ENCODE measurements at places on chromosomes 13 and 19.

GRCh38 chr19:55672418-55672817 lies 2.6 kb upstream of the EPN1 start:
- DNase-seq: no peak

GRCh38 chr13:73329355-73329754 lies 270.6 kb downstream of the KLF5 start:
- DNase-seq: no peak

DNA sequence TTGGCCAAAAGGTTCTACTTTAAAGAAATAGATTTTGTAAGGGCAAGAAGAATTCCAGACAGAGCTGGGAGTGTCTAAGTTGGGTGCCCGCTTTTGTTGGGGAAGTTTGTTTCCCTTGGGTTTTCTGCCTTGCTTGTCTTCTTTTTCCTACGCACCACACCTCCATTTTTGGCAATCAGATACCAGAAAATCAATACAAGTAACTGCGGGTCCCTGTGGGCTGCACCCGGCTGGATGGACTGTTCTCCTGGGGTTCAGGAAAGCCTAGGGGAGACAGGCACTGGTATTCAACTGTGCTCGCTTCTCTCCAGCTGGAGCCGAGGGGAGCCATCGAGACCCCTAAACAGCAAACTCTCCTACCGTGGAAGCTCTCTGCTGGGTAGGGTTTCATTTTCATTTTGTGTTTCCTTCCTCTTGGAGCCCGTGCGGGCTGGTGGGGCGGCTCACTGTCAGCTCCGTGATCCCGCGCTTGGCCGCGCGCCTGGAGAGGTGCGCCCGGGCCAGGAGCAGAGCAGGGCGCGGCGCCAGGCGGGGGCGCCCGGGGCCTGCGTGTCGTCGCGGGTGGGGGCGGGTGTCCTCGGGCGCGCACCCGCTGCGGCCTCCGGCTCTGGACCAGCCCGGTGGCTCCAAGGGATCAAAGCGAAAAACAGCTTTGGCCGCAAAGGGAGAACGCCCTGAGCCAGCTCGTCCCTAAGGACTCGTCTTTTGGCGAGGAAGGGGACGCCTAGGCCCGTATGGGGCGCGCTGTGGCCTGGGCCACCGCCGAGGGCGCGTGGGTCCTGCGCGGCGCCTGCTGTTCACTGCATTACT lies 347.2 kb downstream of the ZNF536 start:
- no peak for DNase-seq

DNA sequence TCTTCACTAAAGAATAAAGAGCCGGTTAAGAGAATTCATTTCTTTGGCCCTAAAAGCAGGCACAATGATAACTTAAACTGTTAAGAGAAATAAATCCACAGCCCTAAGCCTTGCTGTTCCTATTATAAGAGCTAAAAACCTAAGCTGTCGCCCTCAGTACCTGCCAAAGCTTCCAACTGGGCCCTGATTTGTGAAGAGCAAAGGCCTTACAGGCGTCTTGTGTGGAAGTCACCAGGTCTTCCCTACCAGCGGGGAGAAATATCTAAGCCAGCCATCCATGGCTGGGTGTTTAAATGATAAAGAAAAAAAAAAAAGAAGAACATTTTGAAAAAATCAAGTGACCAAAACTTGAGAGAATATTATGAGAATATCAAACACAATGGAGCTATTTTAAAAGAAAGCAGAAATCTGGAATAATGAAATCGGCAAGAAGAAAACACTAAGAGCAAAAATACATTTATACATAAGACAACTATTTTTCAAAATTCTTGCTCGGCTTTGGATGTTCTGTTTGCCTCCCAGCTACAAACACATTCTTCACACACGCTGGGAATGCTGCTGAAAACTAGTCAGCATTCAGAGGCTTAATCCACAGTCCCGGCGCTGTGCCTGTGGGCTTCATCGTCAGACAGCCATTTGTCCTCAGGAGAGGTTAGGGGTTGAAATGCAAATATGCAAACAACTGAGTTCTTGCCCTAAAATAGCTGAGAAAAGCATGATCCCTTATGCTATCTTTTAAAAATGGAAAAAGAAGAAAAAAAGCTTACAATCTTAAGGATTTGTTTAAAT lies 89.8 kb upstream of the LSM14A start:
- no peak for DNase-seq

DNA sequence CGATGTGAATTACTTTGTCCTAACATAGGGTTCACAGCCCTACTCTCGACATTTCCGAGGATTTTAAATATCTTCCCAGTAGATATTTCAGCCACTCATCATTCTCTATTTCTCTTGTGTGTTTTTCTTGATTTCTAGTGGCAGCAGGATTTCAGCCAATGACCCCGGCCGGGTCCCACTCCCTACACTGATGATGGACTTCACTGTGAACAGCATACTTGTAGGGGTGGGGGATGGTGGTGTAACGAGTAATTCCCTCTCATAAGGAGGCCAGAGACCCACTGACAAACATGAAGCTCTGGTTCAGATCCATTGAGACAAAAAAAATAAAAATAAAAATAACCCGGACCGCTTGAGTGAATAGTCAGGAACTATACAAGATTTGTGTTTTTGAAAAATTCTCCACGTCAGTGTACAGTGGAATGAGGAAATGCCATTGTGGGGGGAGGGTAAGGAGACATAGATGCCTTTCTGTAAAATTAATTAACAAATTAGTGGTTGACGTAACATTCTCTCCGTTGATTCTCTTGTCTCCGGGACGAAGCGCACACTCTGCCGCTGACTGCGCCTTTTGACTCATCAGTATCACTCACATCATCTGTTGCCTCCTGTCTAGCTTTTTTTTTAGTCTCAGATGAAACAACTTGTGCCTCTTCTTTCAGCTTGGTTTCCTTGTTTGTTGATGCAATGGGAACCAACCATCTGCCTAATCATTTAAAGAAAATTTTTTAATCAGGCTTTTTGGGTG lies 48.8 kb upstream of the IRS2 start:
- DNase-seq: no peak

- DNase-seq: no peak
Observed at GRCh38 chr19:40078377-40078776, 12.4 kb downstream of the ZNF780A start.

GRCh38 chr19:52171321-52172169 lies at the start of gene ZNF836:
ZNF836 (minus strand) TSS chr19:52171621; CDS start chr19:52168072, 3,549 bp downstream.
- peak; percentile 89 for DNase-seq

DNA sequence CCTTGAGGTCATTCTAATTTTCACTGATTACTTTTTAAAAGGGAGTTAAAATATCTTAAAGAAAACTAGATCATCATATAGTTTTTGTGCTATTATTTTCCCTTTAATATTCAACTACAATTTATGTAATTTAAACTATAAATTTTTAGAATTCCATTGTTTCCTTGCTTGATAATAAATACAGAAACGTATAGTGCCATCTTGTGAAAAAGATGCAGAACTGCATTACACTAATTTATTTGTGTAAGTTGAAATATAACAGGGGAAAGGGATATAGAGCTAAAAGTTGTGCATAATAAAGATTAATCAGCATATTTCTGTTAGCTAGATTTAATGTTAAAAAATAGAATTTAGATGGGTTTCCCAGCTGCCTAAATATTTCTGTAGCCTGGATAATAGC lies 61.5 kb upstream of the TDRD3 start:
- no peak for DNase-seq

GRCh38 chr13:74466020-74466419 lies 331.8 kb upstream of the KLF12 start:
- no peak for DNase-seq

DNA sequence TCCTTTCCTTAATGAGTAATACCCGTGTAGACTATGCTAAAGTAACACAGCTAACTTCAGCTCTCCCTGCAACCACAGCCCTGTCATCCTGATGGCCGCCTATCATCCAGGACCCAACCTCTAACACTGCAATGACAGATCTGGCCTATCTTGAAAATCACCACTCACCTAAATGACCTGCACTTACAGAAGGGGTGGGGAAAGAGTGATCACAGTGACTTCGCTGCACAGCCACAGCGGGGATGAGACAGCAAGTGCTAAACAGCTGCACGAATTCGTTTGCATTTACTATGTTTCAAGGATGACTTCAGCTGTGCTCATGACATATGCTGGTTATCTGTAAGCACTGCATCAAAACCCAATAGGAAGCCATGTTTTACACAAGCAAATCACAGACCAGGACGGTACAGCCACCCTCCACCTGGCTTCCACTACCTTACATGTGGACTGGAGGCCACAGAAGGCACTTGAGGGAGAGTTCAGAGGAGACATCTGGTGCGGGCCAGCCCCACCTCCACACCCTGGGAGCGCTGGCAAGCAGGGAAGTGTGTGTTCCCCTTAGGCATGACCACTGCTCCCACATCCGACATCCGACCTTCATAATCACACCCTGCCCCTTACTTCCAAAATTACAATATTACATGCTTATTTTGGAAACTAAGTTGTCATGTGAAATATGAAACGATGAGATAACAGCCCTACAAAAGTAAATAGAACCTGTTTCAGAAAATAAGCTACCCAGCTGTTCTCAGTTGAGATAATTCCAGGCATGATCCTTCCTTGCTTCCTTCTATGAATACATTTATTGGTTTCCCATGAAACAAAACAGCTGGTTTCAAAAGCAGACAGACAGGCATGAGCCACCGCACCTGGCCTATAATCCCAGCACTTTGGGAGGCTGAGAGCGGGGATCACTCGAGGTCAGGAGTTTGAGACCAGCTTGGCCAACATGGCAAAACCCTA lies 95.7 kb downstream of the STK24 start:
- DNase-seq: peak; percentile 68

- DNase-seq: no peak
Observed at GRCh38 chr13:83197316-83197715, 685.0 kb downstream of the SLITRK1 start.

GRCh38 chr19:1507192-1507660 lies 5.6 kb downstream of the ADAMTSL5 start:
- no peak for DNase-seq

DNA sequence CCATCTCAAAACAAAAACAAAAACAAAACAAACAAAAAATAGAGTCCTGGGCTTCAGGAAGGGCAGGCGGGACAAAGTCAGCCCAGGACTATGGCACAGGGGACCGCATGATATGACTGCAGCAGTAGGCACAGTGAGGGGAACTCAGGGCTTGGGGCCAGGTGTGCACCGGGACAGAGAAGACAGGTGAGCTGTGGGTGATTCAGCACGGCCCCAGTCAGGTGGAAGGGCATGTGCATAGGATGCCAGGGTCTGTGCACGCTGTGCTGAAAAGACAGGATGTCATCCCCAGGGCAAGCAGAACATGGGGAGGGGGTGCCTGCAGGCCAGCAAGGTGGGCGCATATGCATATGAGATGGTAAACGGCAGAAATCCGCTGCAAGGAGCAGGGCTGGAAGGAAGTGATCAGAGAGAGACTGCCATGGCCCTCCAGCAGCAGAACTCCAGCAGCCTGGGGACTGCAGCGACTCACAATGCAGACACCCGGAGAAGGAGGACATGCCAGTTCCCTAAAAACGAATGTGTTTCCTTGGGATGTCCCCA lies 15.0 kb downstream of the EPS15L1 start:
- no peak for DNase-seq

DNA sequence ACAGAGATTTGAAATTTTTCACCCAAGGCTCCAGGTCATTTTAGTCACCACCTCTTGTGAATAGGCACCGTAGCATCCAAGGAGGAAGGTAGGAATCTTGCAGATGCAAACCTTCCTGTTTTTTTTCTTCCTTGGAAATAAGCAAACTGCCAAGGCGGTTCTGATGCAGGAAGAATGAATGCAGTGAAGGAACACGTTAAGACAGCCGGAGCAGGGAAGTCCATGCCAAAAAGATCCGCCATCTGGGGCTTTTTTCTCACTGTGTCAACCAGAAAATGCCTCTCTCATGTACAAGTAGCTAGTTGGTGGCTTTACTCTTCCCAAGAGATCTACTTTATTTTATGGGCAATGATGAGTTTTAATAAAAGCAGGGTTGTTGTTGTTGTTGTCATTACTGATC lies 142.4 kb downstream of the ZIC5 start:
- no peak for DNase-seq

GRCh38 chr19:6216996-6217751 lies 62.6 kb downstream of the MLLT1 start:
- DNase-seq: peak; percentile 14

DNA sequence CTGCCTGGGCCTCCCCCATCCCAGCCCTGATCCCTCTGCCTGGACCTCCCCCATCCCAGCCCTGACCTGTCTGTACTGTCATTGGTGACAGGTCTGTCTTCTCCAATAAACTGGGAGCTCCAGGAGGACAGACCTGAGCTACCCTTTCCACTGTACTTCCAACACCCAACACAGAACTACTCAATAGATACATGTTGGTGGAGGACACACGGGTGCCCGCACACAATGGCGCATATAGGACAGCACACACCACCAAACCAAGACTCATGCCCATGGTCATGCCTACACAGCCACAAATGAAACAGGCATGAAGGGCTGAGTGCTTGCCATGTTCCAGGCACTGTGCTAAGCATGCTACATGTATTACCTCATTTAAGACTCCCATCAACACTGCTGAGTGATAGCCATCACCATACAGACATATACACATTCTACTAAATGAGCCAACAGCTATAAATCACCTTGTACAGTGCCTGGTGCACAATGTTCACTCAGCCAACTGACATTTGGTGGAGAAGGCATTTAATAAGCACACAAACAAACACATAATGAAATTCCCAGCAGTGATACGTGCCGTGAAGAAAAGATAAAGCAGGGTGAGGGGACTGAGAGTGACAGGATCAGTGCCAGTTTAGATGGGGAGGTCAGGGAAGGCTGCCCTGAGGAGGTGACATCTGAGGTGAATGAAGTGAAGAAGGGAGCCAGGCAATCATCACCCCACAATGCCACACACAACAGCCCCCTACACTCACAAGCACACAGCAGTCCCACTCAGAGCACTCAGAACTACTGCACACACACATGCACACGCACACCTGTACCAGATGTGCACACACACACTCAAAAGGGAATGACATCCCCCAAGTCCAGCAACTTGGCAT lies 857 bp downstream of the POU2F2 start:
- no peak for DNase-seq

GRCh38 chr13:106899442-106899841 lies 331.5 kb upstream of the ARGLU1 start:
- no peak for DNase-seq

GRCh38 chr19:46786236-46787039 lies 2.0 kb downstream of the SLC1A5 start:
- DNase-seq: peak; percentile 81

DNA sequence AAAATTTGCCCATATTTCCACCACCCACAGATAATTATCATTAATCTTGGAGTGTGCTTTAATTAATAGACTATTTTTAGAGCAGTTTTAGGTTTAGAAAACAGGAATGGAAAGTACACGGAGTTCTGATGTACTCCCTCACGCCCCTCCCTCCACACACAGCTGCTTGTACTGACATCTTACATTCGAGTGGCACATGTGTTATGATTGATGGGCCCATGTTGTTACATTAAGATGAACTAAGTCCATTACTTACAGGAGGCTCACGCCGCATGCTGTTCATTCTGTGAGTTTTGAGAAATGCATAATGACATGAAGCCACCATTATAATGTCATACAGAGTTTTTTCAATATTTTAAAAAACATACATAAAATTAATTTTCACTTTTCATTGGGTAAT lies 1.2 kb upstream of the SPATA13 start:
- DNase-seq: no peak

DNA sequence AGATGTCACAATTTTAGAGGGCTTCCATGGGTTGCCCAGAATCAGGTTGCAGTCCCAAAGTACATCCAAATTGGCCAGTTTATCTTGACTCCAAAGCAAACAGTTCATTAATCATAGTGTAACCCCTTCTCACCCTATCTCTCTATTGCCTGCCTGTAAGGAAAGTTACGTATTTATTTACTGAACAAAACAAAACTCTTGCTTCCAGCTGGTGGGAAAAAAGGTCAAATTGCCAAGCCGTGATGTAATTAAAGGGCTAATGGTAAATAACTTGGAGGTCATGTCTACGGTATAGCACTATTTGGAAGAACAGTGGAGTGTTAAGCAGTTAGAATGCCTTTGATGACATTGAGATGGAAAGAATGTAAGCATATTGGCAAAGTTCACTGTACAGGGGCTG lies 214.0 kb downstream of the DLEU7 start:
- no peak for DNase-seq

Measured in CD4-positive, alpha-beta memory T cell (primary cell).